SHP77 treated with DMSO at 0.1 percent for 48 hours (cell line): ENCODE measurements at places on chromosomes 6 and 20.

GRCh38 chr6:51926125-51926524, 161.3 kb downstream of the PKHD1 start:
- no peak for DNase-seq

- peak; percentile 76 for DNase-seq
Measured at GRCh38 chr6:106745824-106746582, 116.6 kb downstream of the QRSL1 start.

DNA sequence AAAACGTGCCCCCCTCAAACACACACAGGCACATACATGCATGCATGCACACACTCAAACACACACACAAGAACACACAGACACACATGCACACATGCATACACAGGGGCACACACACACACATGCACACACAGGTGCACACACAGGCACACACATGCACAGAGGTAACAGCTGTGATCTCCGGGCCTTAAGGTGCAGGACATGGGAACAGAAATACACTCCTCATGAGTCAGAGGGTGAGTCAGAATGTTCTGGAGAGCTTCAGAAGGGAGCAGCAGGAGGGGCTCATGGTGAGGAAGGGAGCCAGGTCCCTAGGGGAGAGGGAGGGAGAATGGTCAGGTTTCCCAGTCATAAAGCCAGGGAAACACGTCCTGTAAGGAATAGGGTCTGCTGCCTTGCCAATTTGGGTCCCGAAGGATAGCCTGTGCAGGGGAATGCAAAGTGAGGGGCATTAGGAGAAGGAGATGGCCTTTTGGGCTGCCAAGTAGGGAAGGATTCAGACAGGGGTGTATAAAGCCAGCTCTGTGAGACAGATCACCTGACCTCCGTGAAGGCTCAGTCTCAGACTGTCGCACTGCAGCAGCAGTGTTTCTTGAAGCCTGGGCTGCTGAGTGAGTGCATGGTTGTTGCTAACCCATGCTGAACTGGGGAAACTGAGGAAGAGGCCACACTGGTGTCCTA, 123.9 kb downstream of the MAFB start:
- no peak for DNase-seq

- no peak for DNase-seq
Measured at GRCh38 chr20:3071610-3072529, at the start of gene OXT. TSS of gene OXT (plus strand) at chr20:3071620. CDS start at chr20:3071656, 36 bp downstream.

GRCh38 chr6:110338820-110339470, 19.2 kb downstream of the METTL24 start:
- DNase-seq: no peak

DNA sequence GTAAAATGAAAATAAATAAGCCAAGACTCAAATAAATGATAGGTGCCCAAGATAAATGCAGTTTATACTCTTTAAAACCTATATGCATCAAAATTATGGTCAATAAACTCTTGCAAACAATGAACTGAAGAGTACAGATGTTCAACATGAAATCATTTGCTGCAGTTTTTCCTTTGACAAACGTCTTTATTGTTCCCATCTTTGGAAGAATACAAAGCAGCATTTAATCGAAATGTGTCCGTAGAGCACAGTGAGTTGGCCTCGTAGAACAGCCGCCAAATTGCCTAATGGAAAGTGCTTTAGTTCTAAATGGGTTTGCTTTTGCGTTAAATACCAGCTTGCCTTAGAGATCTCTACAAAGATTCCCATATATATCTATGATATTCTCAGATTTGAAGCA, 447.4 kb downstream of the PKHD1 start:
- no peak for DNase-seq

GRCh38 chr6:149079456-149079855, 238.1 kb upstream of the TAB2 start:
- no peak for DNase-seq

- DNase-seq: no peak
Measured at GRCh38 chr20:36547186-36548005, 6.1 kb downstream of the MYL9 start.

GRCh38 chr6:159655409-159655988, 37.5 kb downstream of the SOD2 start:
- DNase-seq: no peak

GRCh38 chr20:47872341-47872740, 87.1 kb upstream of the SULF2 start:
- DNase-seq: no peak

GRCh38 chr20:4966826-4967751, 34.2 kb downstream of the SLC23A2 start:
- DNase-seq: no peak

- DNase-seq: no peak
Measured at GRCh38 chr6:34565722-34566137, 9.6 kb upstream of the SPDEF start.

GRCh38 chr6:136201732-136202131, 48.4 kb downstream of the MTFR2 start:
- DNase-seq: peak; percentile 7

DNA sequence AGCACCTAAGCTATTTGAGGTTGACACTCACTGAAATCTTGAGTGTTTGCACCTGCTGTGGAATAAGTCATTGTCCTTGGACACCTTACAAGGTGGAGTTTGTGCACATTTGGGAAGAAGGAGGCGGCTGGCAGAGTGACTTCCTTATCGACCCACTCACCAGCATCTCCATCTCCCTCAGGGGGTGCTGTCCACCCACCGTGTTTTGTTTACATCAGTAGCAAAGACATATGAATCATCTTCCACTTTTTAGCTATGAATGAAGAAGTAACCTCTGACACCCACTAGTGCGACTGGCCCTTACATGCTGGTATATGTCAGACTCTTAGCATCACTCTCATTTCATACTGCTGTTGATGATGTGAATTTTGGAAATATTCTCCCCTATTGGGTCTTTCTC, 119.5 kb upstream of the SGK1 start:
- DNase-seq: no peak
